ENCODE measurements at places on chromosomes 3 and 15.

- DNase-seq: no peak
Measured at GRCh38 chr3:8635125-8635524, 9.5 kb downstream of the SSUH2 start.

- no peak for DNase-seq
Measured at GRCh38 chr3:39961230-39961629, 151.8 kb downstream of the MYRIP start.

DNA sequence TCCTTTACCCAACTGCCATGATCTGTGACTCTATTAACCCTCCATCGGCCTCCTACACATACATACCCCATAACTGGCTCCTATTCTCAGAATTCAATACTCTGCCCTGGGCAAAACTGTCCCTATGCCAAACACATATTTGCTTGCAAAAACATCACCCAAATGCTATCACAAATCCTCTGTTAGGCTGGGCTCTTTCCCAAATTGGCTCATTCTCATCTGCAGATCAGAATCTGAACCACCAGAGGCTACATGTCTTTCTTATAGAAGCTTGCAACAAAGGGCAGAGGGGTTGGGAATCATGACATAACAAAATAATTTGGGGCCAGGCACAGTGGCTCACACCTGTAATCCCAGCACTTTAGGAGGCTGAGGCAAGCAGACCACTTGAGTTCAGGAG is 45.4 kb upstream of the GOLM2 start:
- DNase-seq: no peak

DNA sequence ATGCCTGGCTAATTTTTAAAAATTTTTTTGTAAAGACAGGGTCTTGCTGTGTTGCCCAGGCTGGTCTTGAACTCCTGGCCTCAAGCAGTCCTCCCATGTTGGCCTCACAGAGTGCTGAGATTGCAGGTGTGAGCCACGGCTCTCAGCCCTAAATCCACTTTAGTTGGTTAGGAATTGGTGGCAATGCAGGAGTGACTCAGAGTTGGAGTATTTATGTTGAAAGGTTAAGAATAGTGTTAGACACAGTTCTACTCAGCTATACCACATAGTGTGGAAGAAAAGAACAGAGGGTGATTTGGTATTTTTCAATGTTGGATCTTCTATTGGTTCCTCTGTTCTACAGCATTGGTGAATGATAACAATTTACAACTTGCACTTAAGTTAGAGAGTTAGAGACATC is 7.6 kb downstream of the ZNF639 start:
- DNase-seq: no peak

DNA sequence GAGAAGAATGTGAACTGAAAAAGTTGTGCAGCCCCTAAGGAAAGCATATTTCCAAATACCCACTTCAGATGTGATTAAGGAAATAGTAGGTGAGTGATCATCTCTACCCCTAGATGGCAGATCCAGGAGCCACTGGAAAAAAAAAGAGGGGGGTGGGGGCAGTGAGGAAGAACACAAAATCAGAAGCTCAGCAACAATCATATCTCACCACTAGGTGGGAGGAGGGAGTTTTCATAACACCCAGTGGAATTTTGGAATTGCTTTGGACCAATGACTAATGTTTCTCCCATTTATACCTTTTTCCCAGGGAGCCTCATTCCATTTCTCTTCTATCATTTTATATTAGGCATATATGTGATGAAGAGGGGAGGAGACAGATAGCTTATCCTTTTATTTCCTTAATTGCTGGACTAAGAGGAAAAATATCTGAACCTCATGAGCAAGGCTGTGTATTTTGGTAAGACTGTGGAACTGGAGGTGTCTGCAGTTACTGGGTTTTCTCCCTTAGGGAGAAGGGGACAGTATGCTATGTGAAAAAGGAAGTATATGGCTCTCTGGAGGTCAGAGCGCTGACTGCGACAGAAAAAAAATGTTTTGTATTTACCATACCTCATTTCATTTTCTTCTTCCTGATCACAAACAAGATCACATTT is 363.4 kb downstream of the GAP43 start:
- DNase-seq: no peak

GRCh38 chr3:26838026-26838425 is 215.5 kb downstream of the LRRC3B start:
- no peak for DNase-seq

DNA sequence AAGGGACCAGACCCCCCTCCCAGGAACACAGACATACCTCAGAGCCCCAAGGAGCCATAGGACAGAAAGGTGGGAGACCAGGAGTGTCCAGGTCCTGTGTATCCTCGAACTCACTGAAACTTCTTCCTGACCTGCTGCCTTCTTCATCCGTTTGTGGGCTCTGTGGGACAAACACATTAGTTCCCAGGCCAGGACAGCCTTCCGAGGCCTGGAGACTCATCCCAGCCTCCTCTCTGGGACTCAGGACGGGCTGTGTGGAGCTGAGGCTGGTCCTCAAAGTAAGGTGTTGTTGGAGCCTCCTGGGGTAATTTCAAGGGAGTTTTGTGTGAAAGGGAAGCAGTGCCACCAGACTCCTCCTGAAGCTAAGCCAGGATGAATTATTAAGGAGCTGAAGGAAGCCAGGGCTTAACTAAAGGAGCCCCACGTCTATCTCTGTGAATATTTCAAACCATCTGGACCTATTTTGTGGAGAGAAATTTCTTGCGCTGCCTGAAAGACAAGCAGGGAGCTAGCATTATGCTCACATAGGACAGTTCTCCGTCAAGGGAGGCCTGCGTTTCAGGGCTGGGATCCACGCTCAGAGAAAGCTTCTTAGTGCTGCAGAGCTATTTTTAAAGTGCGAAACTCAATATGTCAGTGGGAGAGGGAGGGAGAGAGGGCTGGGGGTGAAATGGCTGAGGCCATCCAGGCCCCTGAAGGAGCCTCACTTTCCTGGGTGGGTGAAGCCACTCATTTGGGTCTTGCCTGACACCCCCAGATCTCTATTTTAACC is 29.8 kb upstream of the PLA2G4E start:
- peak; percentile 28 for DNase-seq

- DNase-seq: no peak
Measured at GRCh38 chr3:184405075-184406030, 25.5 kb downstream of the CHRD start.

DNA sequence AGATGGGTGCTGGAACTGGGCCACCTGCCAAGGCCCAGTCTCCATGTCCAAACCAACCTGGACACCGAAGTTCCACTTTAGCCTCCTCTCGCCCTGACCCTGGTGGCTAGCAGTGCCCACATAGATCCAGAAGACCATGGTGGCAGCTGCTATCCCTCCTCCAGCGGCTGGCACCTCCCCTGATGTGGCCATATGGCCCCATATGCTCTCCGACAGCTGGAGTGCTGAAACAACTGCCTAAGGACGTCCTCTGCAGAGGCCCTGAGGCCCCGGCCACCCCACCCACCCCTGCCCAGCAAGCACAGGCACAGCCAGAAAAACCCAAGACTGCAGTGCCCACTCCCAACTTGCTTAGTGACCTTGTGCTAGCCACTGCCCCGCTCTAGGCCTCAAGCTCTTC is 182.3 kb upstream of the LINGO1 start:
- DNase-seq: no peak

GRCh38 chr15:49044766-49045606 is 1.3 kb downstream of the SECISBP2L start:
- DNase-seq: no peak

GRCh38 chr3:195148549-195148948 is 122.4 kb downstream of the XXYLT1 start:
- peak; percentile 33 for DNase-seq

DNA sequence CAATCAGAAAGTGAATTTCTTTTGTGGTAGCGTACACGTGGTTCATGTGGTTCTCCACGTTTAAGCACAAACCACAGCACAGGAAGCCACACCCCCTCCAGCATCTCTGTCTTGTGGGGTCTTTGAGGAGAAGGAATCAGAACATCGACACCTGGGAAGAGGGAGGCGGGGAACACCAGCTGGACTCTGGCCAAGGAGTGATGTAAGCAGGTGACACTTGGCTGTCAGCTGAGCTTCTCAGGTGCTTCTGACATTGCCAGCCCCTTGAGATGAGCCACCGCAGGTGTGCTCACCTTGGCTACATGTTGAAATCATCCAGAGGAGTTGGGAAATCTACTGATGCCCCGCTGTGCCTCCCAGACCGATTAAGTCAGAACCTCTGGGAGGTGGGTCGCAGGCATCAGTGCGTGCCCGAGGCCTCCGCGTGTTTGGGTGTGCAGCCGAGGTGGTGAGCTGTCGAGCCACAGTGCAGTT is 85.0 kb downstream of the FAM81A start:
- no peak for DNase-seq

- DNase-seq: no peak
Measured at GRCh38 chr3:99529265-99529664, 109.1 kb upstream of the COL8A1 start.

- DNase-seq: no peak
Measured at GRCh38 chr3:183762304-183762703, 63.1 kb downstream of the MAP6D1 start.

- no peak for DNase-seq
Measured at GRCh38 chr15:60762167-60762566, 283.2 kb upstream of the ICE2 start.

Data from retina (tissue), 1 donor.